ENCODE measurements at places on chromosomes 1 and 21.

- peaks cover 7% of the 10 kb centered on the region for H3K4me1 ChIP-seq
- no peak overlapping the region for H3K4me3 ChIP-seq
- H3K36me3 ChIP-seq: peaks cover 2% of the 10 kb centered on the region
Measured at GRCh38 chr1:213106298-213106697, 55.3 kb downstream of the RPS6KC1 start.

DNA sequence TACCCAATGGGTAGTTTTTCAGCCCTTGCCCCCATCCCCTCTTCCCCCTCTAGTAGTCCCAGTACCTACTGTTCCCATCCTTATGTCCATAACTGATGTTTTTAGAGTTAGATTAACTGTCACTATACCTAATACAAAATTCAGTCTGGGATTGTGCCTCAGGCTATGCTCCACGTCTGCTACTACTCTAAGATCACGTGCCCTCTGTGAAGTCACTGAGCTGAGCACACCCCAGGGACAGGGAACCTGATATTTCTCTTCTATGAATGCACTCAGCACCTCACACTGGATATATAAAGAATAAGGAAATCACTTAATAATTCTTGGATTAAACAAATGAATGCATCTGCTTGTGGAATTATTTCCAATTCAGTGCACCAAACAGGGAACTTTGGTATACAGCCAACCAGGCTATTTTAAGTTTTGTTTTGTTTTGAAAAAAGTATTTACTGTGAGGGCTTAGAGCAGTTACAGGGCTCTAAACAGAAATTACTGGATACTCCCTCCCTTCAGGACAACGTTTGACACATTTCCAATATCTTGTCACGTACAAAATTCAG is 307.9 kb downstream of the SMYD3 start:
- H3K27ac ChIP-seq: no peak overlapping the region
- H3K36me3 ChIP-seq: no peaks in the 10 kb centered on the region
- no peak for DNase-seq
- H3K4me1 ChIP-seq: no peaks in the 10 kb centered on the region

- peak; percentile 95 for DNase-seq
- H3K4me3 ChIP-seq: peak within 1 kb of the TSS; percentile 89
- H3K4me1 ChIP-seq: peaks cover 47% of the 10 kb centered on the region
- H3K36me3 ChIP-seq: peaks cover 5% of the 10 kb centered on the region
Measured at GRCh38 chr1:32964461-32965250, at the start of gene RNF19B. RNF19B (minus strand) TSS chr1:32964809; CDS start chr1:32964685, 124 bp downstream.

DNA sequence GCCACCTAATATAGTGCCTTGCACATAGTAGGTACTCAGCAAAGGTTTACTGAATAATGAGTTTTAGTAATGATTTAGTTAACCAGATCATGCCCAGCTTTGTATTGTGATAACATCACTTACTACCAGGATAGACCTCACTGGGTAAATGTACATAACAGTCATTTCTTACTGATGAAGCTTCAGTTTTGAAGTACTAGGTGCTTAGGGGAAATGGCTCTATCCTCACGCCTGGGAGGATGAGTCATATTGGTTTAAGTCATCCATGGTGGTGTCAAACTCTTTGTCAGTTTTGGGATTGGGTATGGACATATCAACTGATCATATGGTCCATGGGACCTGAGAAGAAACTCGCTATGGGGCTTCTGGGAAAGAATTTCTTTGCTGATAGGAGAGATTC is 90.6 kb upstream of the USP24 start:
- H3K27ac ChIP-seq: no peak overlapping the region
- H3K4me1 ChIP-seq: no peaks in the 10 kb centered on the region
- H3K36me3 ChIP-seq: no peaks in the 10 kb centered on the region
- no peak overlapping the region for H3K4me3 ChIP-seq

GRCh38 chr1:246492611-246493245 is 14.4 kb downstream of the SMYD3 start:
- no peak overlapping the region for H3K4me3 ChIP-seq
- no peaks in the 10 kb centered on the region for H3K36me3 ChIP-seq

GRCh38 chr1:84913555-84913892 is 20.5 kb upstream of the LPAR3 start:
- no peaks in the 10 kb centered on the region for H3K4me1 ChIP-seq
- DNase-seq: no peak
- H3K4me3 ChIP-seq: no peak overlapping the region
- H3K36me3 ChIP-seq: no peaks in the 10 kb centered on the region
- H3K27me3 ChIP-seq: peaks cover 26% of the 10 kb centered on the region

GRCh38 chr1:53130598-53130877 is 11.9 kb downstream of the SLC1A7 start:
- peaks cover 5% of the 10 kb centered on the region for H3K27me3 ChIP-seq
- H3K36me3 ChIP-seq: no peaks in the 10 kb centered on the region
- no peak for DNase-seq
- no peak overlapping the region for H3K27ac ChIP-seq

- H3K27ac ChIP-seq: no peak overlapping the region
- H3K4me1 ChIP-seq: no peaks in the 10 kb centered on the region
- no peaks in the 10 kb centered on the region for H3K36me3 ChIP-seq
- no peak for DNase-seq
- peaks cover 39% of the 10 kb centered on the region for H3K27me3 ChIP-seq
Measured at GRCh38 chr21:38691631-38692030, 114.1 kb upstream of the ETS2 start.

- no peaks in the 10 kb centered on the region for H3K27me3 ChIP-seq
- no peak overlapping the region for H3K4me3 ChIP-seq
- H3K4me1 ChIP-seq: no peaks in the 10 kb centered on the region
- H3K36me3 ChIP-seq: no peaks in the 10 kb centered on the region
- no peak overlapping the region for H3K27ac ChIP-seq
Measured at GRCh38 chr1:189409774-189410173, 1067.9 kb downstream of the BRINP3 start.

DNA sequence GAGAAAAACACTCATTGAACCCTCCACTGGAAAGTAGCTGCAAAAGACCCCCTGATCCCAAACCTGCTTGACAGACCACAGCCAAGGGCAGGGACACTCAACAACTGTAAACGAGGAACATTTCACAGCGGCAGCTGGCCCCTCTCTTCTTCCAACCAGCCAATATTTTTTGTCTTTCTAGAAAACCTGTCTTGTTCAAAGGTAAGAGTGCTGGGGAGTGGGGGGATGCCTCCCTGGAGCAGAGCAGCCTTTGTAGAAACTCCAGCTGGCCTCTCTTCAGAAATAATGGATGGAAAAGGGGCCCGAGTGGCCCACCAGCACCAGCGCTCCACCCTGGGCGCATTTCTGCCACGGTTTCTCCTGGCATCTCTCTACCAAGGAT is 384.0 kb downstream of the RRAGC start:
- no peaks in the 10 kb centered on the region for H3K36me3 ChIP-seq
- no peak overlapping the region for H3K4me3 ChIP-seq
- no peak overlapping the region for H3K27ac ChIP-seq
- H3K27me3 ChIP-seq: peaks cover 61% of the 10 kb centered on the region
- DNase-seq: no peak
- peaks cover 10% of the 10 kb centered on the region for H3K4me1 ChIP-seq

DNA sequence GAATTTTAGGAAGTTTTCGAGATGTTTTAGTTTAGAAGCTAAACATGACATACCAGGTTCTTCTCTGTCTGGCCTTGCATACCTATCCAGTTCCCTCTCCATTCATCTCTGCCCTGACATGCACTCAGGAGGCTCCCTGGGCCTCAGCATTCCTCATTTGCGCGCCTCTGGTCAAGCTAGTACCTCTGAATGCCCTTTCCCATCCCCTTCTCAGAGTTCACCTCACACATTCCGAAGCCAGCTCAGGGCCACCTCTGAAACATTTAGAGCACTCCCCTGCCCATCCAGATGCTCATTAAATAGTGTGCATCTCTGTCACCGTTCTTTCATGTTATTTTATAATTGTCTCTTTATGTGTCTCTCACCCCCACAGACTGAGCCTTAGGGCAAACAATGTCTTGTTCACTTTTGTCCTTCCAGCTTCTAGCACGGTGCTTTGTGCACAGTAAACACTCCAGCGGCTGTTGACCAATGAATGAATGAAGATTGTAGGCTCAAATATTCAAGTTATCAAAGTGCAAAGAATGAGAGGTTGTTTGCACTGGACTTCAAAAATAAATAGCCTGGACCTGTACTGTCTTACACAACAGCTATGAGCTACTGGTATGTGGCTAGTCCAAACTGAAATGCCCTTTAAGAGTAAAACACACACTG is 1.2 kb upstream of the DHCR24 start:
- peaks cover 36% of the 10 kb centered on the region for H3K4me1 ChIP-seq
- DNase-seq: no peak
- H3K27me3 ChIP-seq: peaks cover 13% of the 10 kb centered on the region
- H3K4me3 ChIP-seq: peak overlapping the region; percentile 97

GRCh38 chr1:167923324-167924056 is 9.6 kb upstream of the ADCY10 start:
- peaks cover 3% of the 10 kb centered on the region for H3K4me1 ChIP-seq
- H3K27me3 ChIP-seq: no peaks in the 10 kb centered on the region
- H3K27ac ChIP-seq: no peak overlapping the region
- DNase-seq: no peak

DNA sequence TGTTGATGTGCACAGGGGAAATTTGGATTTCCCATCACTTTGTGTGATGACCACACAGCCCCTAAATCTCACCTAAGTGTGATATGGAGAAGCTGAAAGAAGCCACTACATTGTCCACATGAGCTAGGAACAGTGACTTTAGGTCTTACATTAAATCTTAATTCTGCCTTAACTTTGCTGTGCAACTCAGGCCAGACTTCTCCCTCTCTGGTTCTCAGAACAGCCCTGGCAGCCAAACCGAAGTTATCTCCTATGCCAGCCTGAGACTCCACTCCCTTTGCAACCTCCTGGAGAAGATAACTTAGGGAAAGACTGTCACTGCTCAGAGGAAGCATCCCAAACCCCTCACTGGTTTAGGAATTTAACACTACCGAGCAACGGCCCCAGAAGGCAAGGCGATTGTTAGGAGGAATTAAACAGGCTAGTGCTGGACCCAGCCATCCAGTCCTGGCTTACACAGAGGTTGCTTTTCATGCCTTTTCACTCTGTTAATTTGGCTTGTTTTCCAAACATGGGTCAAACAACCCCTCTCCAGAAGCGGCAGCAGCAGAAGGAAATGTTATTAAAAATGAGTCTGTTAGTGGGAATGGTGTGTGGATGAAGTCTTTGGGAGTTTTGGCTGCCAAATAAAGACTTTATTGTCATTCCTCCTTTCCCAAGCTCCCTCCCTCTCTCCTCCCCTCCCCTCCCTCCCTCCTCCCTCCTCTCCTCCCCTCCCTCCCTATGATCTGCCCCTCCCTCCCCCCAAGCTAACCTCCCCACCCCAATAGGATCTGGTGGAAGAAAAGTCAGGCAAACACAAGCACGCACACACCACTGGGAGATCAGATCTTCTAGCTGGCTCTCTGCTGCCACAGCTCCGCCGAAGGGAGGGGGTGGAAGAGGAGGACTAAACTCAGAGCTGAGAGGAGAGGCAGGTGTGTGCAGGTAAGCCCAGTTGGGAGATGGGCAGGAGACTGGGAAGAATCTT is at the start of gene PRELP:
PRELP (plus strand) TSS at position 795 of the 970 bp plus-strand sequence. CDS start 7,379 bp downstream, outside the sequence.
- no peak for DNase-seq
- H3K4me1 ChIP-seq: no peaks in the 10 kb centered on the region
- peaks cover 28% of the 10 kb centered on the region for H3K27me3 ChIP-seq
- no peak within 1 kb of the TSS for H3K27ac ChIP-seq

DNA sequence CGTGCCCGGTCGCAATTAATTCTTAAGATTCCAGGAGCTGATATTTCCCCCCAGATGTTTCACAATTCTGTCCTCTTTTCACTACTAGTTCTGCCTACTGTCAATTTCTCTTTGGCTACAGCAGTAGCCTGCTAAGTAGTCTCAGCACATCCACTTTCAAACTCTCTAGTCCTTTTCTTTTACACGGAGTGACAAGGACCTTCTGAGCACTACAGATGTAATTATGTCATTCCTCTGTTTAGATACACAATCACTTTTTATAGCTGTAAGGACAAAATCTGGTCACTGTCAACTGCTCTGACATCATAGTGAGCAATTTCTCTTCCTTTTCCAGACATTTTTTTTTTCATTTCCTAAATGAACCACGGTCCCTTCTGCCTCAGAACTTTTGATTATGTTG is 421.7 kb upstream of the CHRM3 start:
- no peak overlapping the region for H3K27ac ChIP-seq
- no peaks in the 10 kb centered on the region for H3K36me3 ChIP-seq
- H3K27me3 ChIP-seq: no peaks in the 10 kb centered on the region
- DNase-seq: no peak
- H3K4me3 ChIP-seq: no peak overlapping the region

DNA sequence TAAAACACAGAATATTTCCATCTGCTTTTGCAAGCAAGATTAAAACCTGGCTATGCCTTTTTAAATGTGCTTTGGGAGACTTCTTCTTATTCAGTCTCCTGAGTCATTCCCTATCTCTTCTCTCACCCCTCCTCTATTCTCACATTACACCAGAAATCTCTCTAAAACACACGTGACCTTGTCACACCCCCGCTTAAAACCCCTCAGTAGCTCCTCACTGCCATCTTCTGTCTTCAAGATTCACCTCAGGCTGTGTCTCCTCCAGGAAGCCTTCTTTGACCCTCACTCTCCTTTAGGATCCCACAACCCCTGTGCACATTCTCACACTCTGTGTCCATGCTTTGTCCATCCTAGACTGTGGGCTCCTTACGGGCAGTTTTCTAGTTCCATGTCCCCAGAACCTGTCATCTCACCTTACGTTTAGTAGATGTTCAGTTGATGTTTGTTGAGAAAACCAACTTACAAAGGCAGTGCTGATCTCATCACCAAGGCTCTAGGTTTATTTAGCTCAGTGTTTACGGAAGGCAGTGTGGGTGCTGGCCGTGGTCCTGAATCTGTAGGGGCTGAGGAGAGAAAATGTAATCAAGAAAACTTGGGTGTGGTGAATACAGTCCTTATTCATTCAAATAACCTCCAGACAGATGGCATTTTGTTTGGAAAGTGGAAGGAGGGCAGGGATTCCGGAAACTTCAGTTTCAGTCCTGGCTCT is 143.5 kb downstream of the DMRTA2 start:
- H3K4me3 ChIP-seq: no peak overlapping the region
- no peaks in the 10 kb centered on the region for H3K27me3 ChIP-seq
- H3K4me1 ChIP-seq: no peaks in the 10 kb centered on the region

DNA sequence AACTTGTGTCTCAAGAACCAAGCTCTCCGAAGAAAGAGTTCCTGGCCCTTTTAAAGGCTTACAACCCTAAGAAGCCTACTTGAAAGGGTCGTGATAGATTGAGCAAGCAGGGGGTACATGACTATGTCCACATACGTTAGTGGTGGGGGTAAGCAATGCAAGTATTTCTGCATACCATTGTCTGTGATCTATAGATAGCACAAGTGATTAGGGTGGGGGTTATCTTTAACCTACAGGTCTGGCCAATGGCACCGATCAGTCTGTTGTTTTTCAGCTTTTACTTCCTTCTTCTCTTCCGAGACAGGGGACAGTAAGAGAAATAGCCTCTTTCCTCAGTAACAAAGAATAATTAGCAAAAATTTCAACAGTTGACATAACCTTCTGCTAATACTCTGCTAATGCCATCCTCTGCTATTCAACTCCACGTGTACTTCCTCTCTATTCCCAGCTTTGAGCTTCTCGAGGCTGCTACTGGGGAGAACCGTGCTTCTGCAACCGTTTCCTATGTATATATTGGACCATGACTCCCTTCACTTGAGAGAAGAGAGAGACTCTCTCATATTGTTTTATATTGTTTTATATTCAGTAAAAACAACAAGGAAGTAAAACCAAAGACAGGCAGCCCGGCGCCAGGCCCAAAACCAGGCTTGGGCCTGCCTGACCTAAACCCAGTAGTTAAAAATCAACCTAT is 727.7 kb upstream of the NCAM2 start:
- no peaks in the 10 kb centered on the region for H3K27me3 ChIP-seq
- no peaks in the 10 kb centered on the region for H3K4me1 ChIP-seq
- H3K36me3 ChIP-seq: no peaks in the 10 kb centered on the region
- DNase-seq: no peak
- no peak overlapping the region for H3K27ac ChIP-seq

- no peak overlapping the region for H3K27ac ChIP-seq
- H3K4me3 ChIP-seq: no peak overlapping the region
- no peak for DNase-seq
- no peaks in the 10 kb centered on the region for H3K36me3 ChIP-seq
Measured at GRCh38 chr1:158506369-158506987, 34.5 kb downstream of the OR10R2 start.
